ENCODE measurements at places on chromosomes 7 and 10.
A peak's percentile ranks its signal among the peaks of the same experiment; 100 is the strongest.

- peak; percentile 27 for DNase-seq
These were observed 260.1 kb downstream of the SLC25A13 start for GRCh38 chr7:96061844-96062243.

- DNase-seq: no peak
These were observed 3.3 kb downstream of the MUC3A start for GRCh38 chr7:100952641-100953040.

DNA sequence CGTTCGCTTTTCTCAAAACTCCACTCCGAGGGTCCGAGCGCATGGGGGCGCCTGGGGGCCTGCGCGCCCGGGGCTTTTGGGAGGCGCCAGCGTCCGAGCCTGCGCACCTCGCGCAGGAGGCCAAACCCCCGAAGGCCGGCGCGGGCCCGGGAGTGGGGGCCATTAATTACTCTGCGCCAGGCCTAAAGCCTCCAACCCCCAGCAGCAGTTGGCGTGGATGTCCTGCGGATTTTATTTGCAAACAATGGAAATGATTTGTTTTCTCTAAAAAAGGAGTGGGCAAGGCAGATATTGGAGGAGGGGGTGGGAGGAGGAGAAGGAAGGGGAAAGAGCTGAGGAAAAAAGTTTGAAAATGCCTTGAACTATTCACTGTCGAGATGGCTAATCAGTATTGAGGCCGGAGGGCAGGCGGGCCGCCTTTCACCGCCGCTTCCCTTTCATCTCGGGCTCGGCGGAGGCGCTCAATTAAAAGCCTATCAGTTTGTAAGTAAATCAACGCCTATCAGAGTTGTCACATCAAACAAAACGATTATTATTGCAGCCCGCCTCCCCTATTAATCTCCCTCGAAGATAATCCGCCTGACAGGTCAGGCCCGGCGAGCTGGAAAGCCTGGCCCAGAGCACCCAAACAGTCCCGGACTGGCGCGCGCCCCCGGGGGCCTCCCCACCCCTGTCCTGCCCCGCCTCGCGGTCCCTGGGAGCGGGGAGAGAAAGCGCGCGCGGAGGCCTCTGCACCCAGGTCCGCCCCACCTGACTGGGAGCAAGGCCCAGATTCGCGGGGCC lies 3.4 kb upstream of the ZNF503 start:
- no peak for DNase-seq

DNA sequence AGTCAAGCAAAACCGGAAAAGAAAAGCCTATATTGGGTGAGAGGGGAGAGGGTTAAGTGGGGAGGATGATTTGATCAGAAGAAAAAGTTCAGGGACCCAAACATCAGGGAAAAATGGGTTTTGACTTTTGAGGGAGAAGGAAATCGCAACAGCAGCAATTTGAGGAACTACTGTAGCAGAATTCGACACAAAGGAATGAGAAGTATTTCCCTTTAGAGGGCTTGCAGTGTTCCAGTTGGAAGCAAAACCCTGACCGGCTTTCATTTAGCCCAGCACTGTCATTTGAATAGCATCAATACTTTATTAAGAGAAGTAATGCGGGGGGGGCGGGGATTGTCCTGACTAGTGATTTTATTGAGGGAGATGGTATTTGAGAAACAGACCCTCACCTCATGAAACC lies 37.2 kb upstream of the GATA3 start:
- no peak for DNase-seq

DNA sequence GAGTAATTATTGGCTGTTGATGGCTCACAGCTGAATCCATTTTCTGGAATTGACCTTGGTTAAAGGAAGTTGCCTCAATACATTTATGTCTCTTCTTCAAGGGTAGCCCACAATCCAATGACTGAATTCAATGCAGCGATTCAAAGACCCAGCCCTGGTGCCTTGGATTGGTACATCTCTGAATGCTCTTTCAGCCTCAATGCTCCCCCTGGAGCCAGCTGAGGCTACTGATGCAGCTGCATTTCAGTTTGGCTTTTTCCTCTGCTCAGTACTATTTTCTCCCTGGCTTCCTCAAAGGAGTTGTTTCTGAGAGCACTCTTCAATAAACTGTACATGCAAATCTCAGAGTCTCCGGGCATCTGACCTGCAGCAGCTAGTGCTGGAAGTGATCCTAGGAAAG lies 633 bp upstream of the EBLN1 start:
- DNase-seq: no peak

DNA sequence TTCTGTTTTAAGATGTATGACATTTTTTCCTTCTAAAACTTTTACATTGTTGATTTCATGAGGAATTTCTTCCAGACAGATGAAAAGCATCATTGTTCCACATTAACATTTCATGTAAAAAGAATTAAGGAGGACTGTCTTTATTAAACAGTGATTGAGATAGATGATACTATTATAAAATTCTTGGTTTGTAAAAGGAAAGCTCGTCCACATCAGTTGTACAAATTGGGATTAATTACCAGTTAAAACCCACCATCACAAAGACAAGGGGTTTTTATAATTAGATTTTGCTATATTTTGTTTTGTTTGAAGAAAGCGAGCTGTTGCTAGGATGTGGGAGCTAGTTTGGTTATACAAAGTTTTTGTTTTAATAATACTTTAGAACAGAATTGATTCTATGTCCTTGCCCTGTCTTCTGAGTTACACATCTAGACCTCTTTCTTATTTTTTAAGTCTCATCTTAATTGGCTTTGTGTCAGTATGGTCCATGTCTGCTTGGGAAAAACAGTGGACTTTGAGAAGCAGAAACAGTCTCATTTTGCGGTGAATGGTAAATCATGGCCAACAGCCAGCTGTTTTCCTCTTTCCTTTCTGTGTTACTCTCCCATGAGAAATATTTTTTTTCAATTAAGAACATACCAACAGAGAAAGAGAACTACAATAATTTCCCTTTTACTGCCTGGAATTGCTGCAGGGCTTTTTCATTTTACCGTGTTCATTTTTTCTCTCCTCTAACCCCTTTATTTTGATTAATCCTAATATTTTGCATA lies 3.2 kb downstream of the TES start:
- DNase-seq: peak; percentile 27

- DNase-seq: no peak
These were observed 261.4 kb downstream of the SNX13 start for GRCh38 chr7:17678896-17679295.

DNA sequence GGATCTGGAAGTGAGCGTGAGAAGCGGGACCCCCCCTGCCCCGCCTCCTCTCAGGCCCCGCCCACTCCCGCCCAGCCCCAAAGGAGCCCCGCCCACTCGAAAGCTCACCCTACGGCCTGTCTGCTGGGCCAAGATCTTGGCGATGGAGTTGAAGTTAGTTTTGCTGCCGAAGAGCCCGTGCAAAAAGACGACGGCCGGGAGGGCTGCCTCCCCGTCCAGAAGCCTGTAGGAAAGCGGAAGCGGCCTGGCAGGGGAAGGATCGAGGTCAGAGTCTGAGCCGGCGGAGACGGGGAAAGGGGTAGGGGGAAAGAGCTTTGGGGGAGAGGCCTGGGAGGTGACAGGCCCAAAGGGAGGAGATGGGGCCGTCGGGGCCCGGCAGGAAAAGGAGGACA lies 386 bp downstream of the ABHD11 start:
- no peak for DNase-seq

GRCh38 chr10:84340187-84340586 lies 11.8 kb downstream of the CCSER2 start:
- DNase-seq: no peak

DNA sequence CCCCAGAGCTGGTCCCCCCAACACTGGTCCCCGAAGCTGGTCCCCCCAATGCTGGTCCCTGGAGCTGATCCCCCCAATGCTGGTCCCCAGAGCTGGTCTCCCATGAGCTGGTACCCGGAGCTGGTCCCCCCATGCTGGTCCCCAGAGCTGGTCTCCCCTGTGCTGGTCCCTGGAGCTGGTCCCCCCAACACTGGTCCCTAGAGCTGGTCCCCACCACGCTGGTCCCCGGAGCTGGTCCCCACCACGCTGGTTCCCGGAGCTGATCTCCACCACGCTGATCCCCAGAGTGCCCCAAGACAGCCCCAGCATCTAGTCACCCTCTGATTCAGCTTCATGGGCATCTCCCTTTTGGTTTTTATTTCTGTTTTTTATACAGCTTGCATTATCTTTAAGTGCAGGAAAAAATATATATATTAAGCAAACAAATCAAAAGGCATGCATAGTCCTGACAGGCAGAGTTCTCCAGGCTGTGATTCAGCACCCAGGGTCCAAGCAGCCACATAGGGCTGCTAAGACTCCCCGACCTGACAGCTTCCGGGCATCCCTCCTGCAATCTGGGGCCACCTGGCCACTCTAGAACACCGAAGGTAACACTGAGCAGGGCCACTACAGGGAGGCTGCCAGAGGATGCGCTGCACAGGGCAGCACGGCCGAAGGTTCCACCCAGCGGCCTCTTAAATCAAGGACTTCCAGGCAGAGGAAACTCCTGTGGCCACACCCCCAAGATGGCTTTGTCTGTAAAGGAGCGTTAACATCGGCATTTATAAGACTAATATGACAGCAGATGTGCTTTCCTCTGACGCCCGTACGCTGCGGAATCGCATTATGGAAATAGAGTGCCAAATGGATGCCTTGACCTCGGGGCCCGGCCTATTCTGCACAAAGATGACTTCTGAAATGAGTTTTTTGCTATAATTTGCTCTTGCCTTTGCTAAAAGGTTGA lies 215.0 kb downstream of the PTPRN2 start:
- no peak for DNase-seq

GRCh38 chr10:49387071-49387470 lies 8.8 kb downstream of the DRGX start:
- DNase-seq: no peak

- no peak for DNase-seq
These were observed 42.8 kb downstream of the RNLS start for GRCh38 chr10:88540351-88540750.

DNA sequence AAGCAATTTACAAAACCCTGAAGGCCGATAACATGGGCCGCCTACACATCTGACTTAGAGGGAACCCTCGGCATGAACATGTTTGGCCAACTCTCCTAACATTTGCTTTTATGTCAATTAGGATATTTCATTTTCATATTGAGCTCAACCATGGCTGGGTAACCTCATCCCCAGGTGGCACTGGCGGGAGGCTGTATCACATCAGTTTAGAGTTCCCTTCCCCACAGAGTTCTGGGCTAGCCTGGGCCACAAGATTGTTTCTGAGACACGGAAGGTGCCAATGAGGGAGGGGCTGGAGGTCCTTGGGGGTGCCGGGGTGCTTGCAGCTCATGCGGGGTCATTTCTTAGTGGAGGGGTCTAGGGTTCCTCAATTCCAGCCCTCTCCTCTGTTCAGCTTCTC lies 386.5 kb upstream of the MKI67 start:
- DNase-seq: no peak

GRCh38 chr7:99923200-99923599 lies 3.9 kb upstream of the TRIM4 start:
- DNase-seq: no peak

DNA sequence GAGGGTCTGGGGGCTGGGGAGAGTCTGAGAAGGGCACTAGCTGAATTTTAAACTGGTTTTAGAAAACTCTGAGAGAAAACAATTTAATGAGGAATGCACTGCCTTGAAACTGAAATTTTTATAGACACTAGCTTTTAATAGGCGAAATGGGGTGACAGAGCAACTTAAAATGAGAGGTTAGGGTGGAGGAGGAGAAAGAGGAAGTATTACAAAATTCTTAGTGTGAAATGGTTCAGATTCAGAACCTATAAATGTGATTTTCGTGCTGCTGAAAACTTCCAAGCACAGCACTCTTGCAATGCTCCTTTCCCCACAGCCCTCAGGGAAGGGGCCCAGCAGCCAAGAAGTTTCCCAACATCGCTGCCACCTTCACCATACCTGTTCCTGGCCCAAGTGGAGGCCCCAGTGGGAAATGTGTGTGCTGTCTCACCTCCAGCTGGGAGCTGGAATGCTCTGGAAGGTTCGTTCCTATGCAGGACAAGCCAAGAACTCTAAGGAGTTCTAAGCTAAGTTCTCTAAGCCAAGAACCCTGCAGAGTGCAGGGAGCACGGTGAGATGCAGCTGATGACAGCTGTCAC lies 60.0 kb downstream of the ATXN7L1 start:
- DNase-seq: no peak

GRCh38 chr10:80392250-80392649 lies 16.1 kb upstream of the PRXL2A start:
- DNase-seq: no peak

DNA sequence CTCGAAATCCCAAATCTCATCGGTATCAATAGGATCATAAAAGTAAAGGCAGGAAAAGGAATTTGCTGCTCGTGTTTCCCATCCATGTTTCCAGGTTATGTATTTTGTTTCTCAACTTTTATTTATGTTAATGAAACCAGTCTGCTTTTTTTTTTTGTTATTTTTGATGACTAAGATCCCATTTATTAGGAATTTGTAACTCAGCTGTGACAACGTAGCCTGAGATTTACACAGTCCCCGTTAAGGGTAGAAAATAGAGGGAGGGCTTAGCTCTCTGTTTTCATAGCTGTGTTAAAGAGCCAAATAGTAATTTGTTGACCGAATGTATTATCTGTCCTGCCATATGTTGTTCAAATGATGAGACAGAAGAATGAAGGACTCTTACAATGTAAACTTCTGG lies 164.0 kb downstream of the MGMT start:
- no peak for DNase-seq

DNA sequence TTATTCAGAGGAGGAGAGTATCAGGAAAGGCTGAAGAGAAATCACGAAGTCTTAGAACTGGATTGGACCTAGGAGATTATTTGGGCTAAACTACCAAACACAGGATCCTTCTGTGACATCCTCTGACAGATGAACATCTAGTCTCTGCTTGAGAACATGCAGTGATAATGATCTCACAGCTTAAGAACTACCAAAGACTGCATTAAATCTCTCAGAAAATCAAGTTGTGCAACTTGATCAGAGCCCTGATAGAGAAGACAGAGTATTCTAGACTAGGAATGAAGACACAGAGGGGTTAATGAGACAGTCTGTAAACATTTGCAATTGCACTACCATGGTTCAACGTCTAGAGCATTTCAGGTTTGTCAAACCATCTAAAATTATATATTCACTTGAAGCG lies 37.1 kb upstream of the AGBL3 start:
- no peak for DNase-seq

- DNase-seq: peak; percentile 52
These were observed 324.8 kb downstream of the SFMBT2 start for GRCh38 chr10:7085913-7086589.

DNA sequence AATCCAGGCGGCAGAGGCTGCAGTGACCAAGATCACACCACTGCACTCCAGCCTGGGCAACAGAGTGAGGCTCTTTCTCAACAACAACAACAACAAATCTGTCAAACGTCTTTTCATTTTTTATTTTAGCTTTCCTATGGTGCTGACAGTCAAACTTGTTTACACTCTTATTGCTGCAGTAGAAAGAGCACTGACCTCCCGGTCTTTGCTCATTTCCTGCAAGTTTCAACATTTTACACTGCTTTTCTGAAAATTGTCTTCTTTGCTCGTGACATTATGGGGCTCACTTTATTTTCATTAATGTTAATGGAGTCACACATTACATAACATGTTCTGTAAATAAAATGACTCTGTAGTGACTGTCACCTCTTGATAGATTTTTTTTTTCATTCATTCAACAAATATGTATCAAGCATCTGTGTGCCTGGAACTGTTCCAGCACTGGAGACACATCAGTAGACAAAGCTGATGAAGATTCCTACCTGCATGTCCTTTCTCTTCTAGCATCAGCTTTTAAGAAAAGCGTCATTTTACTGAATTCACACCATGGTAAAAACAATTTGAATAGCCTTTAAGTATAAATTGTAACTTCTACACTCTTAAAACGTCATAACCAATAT lies 277.3 kb downstream of the CELF2 start:
- DNase-seq: no peak

Measured in right renal cortex interstitium (tissue), 3 donors.